HT1080 (cell line): ENCODE measurements at places on chromosomes 5 and 9. TPM values are rescaled to one million over a fixed set of nuclear protein-coding genes. Genes with fewer than 3 reads are reported as not detected.

GRCh38 chr5:86970361-86970760, 297.3 kb upstream of the RASA1 start:
- DNase-seq, result no peak

DNA sequence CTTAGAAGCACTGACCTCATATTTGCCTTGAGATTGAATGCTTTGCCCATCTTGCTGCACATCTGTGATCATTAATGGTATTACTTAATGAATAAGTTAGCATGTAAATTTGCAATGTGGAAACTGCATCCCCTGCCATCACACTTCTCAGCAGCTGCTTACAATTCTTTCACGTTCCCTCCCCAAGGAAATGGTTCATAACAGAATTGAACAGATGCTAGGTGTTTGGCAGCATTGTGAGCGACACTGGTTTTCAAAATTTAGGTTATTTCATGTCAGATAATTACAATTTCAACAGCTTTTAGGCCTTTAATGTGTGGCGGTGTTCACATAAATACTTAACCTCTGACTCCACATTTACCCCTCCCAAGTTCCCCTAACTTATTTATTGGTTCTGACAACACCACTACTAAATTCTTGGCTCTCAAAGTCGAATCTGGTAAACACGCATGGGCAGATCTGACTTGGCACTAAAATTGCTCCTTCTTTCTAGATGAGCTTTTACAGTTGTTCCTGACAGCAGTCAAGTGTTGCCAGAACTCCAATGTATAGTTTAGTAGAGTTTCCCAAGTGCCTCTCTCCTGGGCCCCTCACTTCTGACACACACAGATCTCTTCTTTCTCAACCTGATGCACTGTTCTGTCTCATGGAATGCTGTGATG, 46.8 kb downstream of the SLC1A3 start:
- DNase-seq, result no peak

DNA sequence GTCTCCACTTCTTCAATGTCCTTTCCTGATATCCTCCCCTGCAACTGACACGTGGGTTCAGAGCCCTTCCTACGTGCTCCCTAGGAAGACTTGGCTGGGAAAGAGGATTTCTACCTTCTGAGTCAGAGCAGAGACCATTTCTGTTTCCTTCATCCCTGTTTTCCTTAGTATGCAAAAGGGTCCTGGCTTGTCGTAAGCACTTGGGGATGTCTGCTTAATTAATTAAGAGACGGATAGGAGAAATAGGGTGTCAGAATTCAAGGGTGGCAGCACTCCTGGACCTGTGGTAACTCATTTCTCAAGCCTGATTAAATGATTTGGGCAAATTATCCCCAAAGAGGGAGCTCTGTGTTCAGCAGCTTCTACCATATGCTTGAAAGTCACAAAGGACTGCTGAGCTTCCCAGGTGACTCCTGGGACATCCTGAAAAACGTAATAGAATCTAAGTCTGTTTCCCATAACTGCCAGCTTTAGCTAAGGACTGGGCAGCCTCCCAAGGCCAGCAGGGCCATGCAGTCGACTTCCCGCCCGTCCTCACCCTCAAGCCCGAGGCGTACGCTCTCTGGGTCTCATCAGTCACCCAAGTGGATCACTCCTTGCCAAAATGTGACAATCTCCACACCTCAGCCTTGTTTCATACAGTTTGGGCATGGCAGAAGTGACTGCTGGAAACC, 20.5 kb downstream of the ABCA1 start:
- peak; percentile 83 for DNase-seq

DNA sequence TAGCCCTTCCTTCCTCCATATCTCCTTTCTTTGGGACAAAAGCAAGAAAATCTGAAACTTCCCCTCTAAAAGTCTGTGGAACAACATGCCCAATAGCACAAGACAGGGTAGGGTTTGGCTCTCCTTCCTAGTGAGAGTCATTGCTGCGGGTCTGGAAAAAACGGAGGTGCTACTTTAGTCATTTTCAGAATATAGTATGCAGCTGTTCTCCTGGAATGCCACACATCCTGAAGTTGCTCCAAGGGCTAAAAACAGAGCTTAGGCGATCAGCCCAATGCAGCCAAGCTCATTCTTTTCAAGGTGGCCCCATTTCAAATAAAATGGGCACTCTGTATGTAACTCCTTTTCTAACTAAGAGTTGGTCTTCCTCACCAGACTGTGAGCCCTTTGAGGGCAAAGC, 39.5 kb upstream of the MYOT start:
- no peak for DNase-seq

GRCh38 chr5:170286386-170286925, 11.1 kb downstream of the LCP2 start:
- no peak for DNase-seq

- DNase-seq, result no peak
Observed at GRCh38 chr5:75847561-75848021, 130.4 kb upstream of the POC5 start.

DNA sequence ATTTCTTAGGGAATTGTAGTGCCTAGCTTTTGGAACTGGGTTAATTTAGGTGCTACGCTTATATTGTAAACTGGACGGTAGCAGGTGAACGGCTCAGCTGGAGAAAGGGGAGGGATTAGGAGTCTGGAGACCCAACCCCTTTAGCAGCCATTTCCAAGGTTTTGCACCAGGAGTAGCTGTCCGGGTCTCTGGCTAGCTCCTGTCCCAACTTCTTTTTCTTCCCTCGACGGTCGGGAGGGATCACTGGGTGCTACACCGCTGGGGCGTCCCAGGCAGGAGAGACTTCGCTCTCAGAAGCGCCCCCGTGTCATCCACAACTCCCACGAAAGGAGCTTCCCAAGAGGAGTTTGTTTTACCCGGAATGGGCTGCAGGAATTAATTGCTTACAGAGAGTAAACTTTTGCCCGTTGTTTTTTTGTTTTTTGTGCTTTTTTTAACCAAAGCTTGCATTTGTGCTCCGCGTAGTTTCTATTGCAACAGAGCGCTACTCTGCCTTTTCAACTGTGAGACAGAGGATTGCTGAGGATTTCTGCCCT, 1640.9 kb upstream of the C9orf72 start:
- no peak for DNase-seq

- DNase-seq, result no peak
Observed at GRCh38 chr5:109062664-109063063, 315.0 kb downstream of the FER start.

DNA sequence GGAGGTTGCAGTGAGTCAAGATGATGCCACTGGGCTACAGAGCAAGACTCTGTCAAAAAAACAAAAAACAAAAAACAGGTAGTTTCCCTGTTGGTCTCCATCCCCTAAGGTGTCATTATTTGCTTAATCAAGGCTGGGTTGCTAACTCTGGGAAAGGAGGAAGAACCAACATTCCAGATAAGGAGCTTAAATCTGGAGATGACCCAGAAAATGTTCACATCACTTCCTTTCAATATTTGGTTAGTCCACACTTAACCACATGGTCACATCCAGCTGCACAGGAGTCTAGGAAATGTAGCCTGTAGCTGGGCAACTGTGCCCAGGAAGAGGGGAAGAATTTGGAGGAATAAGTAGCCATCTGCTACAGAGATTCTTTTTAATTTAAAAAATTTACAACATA, 25.9 kb upstream of the MEGF9 start:
- peak; percentile 25 for DNase-seq

MLANA gene
- 0.11 TPM in 1 of 2 replicates, not detected in the other for total RNA-seq

MRPS2 gene
- total RNA-seq, result 106 and 170 TPM in 2 replicates

NEUROG1 gene
- not detected in 2 replicates for total RNA-seq

MOB3B gene
- total RNA-seq, result 2.1 and 3.0 TPM in 2 replicates

SLC34A1 gene
- 0.10 and 0.34 TPM in 2 replicates for total RNA-seq
